T-helper 2 cell (primary cell): ENCODE measurements at places on chromosomes 16 and 17.

DNA sequence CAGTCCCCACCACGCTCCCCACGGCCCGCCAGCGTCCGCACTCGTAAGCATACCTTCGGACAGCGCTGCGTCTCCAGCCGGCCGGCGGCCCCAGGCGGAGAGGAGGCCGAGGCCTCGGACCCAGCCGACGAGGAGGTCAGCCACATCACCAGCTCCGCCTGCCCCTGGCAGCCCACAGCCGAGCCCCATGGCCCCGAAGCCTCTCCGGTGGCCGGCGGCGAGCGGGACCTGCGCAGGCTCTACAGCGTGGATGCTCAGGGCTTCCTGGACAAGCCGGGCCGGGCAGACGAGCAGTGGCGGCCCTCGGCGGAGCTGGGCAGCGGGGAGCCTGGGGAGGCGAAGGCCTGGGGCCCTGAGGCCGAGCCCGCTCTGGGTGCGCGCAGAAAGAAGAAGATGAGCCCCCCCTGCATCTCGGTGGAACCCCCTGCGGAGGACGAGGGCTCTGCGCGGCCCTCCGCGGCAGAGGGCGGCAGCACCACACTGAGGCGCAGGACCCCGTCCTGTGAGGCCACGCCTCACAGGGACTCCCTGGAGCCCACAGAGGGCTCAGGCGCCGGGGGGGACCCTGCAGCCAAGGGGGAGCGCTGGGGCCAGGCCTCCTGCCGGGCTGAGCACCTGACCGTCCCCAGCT is 4.9 kb downstream of the TPSG1 start:
- DNase-seq: no peak

GRCh38 chr16:7597677-7598076 is 265.0 kb downstream of the RBFOX1 start:
- DNase-seq: no peak

DNA sequence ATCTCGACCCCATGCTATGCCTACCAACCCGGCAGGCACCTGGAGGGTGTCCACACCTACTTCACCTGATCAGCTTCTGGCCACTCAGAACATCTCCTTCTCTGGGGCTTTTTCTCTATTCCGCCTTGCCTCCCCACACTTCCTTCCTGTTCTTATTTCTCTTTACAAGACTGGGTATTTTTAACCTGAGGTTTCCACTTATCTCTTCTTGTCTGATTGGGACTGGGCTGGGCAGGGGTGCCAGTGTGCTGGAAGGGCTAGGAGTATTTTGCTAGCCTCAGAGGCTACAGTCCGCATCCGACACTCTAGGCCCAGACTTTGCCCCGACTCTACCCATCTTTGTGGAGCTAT is 26.2 kb upstream of the ZNF652 start:
- DNase-seq: no peak

- DNase-seq: no peak
These were observed 5.7 kb upstream of the SPHK1 start for GRCh38 chr17:76378548-76379274.

DNA sequence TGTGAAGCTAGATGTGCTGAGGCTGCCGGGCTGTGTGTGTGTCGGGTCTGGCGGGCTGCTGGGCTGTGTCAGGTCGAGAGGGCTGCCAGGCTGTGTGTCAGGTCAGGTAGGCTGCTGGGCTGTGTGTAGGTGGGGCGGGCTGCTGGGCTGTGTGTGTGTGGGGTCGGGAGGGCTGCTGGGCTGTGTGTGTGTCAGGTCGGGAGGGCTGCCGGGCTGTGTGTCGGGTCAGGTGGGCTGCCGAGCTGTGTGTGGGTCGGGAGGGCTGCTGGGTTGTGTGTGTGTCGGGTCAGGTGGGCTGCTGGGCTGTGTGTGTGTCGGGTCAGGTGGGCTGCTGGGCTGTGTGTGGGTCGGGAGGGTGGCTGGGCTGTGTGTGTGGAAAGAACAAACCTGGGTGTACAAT is 8.6 kb downstream of the WDR45B start:
- DNase-seq: no peak

DNA sequence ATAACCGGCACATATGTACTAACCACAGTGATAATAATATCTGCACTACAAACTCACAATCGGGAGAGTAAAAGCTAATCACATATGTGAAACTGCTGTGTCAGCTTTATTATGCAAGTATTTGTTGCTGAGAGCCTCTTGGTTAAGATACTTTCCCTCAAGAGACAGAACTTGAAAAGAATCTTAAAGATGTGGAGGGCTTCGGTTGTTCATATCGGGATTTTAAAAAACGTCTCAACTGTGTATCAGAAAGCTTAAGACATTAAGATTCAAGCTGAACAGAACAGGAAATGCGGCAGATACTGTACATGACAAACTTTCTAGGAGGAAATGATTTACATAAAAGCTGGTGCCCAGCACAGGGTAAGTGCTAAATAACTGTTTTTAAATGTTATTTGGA is 27.5 kb upstream of the HLF start:
- no peak for DNase-seq

DNA sequence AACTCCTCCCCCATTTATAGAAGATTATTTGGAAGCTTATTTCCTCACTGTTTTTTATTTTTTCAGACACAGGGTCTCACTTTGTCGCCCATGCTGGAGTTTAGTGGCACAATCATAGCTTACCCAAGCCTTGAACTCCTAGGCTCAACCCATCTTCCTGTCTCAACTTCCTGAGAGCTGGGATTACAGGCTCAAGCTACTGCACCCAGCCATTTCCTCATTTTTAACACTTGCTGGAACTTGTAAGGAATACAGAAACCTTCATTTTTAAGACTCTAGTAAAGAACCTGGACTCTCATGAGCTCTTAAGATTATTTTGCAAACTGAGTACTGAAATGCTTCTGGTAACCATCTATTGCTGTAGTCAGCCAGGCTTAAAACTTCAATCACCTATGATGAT is 29.9 kb downstream of the KANSL1 start:
- DNase-seq: no peak

- no peak for DNase-seq
These were observed 1452.7 kb upstream of the CDH8 start for GRCh38 chr16:63488955-63489354.

DNA sequence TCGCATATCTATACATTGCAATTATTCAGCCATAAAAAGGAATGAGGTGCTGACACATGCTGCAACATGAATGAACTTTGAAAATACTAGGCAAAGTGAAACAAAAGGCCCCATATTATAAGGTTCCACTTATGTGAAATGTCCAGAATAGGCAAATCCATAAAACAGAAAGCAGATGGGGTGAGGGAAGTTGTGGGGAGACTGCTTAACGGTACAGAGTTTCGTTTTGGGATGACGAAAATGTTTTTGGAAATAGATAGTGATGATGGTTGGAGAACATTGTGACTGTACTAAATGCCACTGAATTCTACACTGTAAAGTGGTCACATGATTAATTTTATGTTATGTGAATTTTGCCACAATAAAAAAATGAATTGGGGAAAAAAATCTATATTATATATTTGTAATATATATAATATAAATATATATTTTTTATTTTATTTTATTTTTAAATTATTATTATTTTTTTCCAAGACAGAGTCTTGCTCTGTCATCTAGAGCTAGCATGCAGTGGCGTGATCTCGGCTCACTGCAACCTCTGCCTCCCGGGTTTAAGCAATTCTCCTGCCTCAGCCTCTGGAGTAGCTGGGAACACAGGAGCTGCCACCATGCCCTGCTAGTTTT is 4.2 kb upstream of the GNA13 start:
- DNase-seq: no peak

- no peak for DNase-seq
These were observed 713 bp downstream of the COX11 start for GRCh38 chr17:54967621-54968261.

GRCh38 chr16:30925632-30925987 is 2.2 kb downstream of the FBXL19 start:
- no peak for DNase-seq

GRCh38 chr17:41824086-41824485 is 11.3 kb downstream of the FKBP10 start:
- no peak for DNase-seq

DNA sequence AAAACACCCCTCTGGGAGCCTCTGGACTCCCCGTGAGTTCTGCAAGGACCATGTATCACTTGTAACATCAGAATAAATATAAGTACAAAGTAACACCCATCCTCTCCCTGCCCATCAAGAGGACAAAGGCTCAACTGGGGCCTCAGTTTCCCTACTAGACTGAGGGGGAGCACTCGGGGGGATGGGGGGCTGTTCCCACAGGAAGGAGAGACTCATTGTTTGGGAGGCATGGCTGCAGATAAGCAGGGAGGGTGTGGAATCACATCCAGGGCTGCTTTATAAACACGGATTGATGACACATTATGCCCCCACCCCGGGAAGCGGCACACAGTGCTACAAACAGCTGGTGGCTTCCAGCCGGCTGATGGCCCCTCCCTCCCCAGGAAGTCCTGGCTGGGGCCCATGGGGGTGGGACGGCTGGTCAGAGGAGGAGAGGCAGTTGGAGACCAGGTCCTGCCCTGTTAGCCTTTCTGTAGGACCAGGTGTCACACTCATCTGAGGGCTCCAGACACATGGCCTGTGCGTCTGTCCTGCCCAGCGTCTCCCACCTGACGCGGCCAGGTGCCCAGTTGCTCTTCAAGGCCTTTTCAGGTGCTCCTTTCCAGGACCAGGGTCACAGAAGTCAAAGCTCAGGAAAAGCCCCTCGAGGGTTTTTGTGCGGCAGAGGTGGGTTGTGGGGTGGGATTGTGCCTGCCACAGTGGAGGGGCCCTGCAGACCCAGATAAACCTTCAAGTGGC is 1.3 kb upstream of the MPG start:
- DNase-seq: no peak

- DNase-seq: no peak
These were observed 30.3 kb upstream of the MRC2 start for GRCh38 chr17:62597150-62597549.

- no peak for DNase-seq
These were observed 130.0 kb upstream of the TOX3 start for GRCh38 chr16:52676959-52677358.

DNA sequence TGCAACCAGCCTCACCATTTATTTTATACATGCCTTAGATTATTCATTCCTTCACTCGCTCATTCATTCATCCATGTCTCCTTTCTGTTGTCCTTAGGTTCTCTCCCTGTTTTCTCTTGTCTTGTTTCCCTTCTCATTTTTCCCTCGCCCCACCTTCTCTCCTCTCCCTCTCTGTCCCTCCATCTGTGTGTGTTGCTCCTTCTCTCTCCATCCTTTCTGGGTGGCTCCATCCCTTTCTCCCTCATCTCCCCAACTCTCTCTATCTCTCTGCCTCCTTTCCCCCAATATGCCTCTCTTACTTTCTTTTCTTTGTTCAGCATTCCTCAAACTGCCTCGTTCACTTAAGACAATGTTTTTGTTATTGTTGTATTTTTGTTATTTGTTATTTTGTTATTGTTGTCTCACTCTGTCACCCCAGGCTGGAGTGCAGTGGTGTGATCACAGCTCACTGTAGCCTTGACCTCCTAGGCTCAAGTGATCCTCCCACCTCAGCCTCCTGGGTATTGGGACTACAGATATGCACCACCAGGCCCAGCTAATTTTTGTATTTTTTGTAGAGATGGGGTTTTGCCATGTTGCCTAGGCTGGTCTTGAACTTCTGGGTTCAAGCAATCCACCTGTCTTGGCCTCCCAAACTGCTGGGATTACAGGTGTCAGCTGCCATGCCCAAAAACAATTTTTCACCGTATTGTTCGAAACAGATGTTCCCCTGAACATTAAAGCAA is 14.4 kb downstream of the SOCS1 start:
- no peak for DNase-seq

GRCh38 chr17:49403514-49404289 is 11.0 kb downstream of the PHB1 start:
- no peak for DNase-seq

DNA sequence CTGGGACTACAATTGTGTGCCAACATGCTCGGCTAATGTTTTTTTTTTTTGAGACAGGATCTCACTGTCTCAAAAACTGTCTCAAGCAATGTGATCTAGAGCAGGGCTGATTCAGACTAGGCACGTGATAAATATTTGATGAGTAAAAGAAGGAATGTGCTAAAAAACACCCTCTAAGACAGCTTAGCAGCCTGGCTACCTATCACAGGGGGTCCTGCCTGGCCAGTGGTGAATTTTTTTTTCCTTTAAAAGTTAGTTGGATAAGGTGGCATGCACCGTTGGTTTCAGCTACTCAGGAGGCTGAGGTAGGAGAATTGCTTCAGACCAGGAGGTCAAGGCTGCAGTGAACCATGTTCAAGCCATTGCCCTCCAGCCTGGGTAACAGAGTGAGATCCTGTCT is 14.8 kb upstream of the GPATCH8 start:
- no peak for DNase-seq

GRCh38 chr16:12651765-12652512 is 151.7 kb downstream of the CPPED1 start:
- no peak for DNase-seq

- no peak for DNase-seq
These were observed 10.5 kb downstream of the PER1 start for GRCh38 chr17:8141741-8142140.

- DNase-seq: no peak
These were observed 468.2 kb downstream of the XYLT1 start for GRCh38 chr16:17002565-17002964.

DNA sequence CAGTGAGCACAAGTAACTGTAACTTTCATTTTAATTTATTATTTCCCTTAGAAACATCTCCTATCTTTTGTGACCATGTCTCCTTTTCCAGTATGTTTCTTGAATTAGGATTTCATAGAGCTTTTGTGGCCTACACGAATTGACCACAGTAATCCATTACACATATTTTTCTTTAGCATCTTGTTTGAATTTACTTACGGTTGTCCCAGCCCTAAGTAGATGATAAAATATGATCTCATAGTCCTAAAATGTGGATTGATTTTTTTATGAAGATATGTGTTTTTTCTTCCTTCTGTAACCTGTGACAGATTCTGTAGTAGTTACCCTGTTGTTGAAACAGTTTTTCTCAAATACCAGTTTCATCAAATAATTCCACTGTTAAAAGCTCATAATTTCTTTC is 61.5 kb downstream of the NF1 start:
- no peak for DNase-seq

DNA sequence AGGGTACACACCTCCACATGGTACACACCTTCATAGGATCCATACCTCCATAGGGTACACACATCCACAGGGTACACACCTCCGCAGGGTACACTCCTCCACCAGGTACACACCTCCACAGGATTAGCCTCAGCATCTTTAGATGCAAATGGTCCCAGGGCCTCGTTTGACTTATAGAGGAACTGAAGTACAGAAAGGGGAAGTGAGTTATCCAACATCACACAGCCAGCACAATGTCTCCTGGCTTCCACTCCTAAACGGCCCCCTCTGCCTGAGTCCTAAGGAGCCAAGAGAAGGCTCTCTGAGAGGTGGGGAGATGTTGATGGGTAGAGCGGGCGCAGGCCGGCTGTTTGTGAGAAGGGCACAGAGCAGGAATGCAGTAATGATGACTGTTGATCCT is 12.0 kb downstream of the FOXN1 start:
- no peak for DNase-seq

GRCh38 chr17:79036596-79036995 is 12.6 kb downstream of the C1QTNF1 start:
- no peak for DNase-seq

- no peak for DNase-seq
These were observed 2.9 kb upstream of the FLCN start for GRCh38 chr17:17239832-17240231.
